NCI-H1105 (cell line): ENCODE measurements at places on chromosomes 5 and 9.

GRCh38 chr9:135749171-135750045 lies 47.4 kb downstream of the KCNT1 start:
- no peak for DNase-seq

- no peak for DNase-seq
Measured at GRCh38 chr9:72551306-72551705, 29.9 kb downstream of the TMC1 start.

DNA sequence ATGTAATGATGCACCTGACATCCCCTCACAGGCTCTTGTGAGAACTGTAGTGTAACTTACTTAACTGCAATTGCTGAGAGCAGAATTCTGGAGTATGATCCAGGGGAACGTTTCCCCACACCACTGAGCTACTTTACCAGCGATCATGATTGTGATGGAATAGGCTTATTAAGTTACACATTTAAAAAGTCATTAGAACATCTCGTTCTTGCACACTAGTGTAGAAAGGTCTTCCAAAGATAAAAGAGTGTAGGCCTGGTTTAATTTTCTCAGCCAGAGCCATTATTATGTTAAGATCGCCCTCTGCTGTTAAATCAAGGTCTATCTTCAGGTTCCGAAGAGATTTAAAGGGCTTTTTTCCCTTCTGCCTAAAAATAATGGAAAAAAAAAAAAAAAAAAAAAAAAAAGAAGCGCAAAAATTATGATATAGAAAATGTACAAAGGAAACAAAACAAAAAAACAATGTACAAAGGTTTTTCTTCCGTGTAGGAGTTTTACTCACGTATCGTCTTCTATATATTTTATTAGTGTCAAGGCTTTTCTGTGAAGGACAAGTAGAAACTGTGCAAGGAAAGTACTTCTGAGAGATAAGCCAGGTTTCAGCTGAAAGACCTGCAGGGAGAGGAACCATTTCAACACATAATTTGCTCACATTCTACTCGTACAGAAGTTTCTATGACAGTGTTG lies 18.6 kb upstream of the MOB3B start:
- DNase-seq, result no peak

- no peak for DNase-seq
Measured at GRCh38 chr5:148780711-148781110, 45.7 kb upstream of the ADRB2 start.

DNA sequence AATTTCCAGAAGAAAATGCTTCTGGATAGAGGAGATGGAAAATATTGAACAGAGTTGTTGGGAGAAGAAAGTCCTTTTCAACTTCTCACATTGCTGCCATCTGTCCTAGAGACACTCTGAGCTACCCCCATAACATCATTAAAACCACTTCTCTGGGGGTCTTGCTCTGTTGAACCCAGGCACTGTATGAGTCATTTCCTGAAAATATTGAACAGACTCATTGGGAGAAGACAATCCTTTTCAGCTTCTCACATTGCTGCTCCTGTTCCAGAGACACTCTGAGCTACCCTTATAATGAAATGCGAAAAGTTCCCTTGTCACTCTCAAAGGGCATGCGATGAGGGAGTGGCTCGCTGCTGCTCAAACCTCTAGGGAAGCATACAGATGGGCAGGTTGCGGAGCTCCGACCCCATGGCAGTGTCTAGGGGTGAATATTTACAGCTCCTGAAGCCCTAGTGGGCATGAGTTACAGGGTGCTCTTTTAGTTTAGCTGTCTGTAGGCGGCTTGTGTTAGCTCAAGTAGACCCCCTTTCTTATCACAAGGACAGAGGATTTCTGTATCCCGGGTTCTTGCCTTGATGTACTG lies 90.7 kb downstream of the CDKN2A start:
- DNase-seq, result no peak
